Stimulated activated CD8-positive, alpha-beta memory T cell treated with anti-CD3 and anti-CD28 coated beads, Interleukin-4, amount 100 ng/mL, for 4 hours (primary cell): ENCODE measurements at places on chromosomes 1 and 21.

- DNase-seq = no peak
Observed at GRCh38 chr1:78501203-78501602, 10.4 kb downstream of the PTGFR start.

- no peak for DNase-seq
Observed at GRCh38 chr21:15298306-15298705, 233.5 kb upstream of the NRIP1 start.

DNA sequence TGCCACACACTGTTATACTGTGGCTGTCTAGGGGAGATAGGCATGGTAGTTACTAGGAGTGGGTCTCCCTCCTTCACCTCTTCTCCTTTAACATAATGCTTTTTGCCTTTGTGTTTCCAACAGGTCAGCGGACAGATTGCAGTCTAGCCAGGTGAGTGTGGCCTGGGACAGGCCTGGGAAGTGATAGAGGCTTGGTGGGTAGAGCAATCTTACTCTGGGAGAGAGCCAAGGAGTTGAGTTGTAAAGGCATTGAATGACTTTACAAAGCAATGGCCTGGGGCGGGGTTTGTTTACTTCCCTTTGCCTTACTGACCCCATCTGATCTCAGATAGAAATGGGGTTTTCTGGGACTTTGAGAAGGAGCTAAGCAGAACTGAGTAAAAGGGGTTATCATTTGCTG is 51.0 kb upstream of the IKBKE start:
- DNase-seq = no peak

DNA sequence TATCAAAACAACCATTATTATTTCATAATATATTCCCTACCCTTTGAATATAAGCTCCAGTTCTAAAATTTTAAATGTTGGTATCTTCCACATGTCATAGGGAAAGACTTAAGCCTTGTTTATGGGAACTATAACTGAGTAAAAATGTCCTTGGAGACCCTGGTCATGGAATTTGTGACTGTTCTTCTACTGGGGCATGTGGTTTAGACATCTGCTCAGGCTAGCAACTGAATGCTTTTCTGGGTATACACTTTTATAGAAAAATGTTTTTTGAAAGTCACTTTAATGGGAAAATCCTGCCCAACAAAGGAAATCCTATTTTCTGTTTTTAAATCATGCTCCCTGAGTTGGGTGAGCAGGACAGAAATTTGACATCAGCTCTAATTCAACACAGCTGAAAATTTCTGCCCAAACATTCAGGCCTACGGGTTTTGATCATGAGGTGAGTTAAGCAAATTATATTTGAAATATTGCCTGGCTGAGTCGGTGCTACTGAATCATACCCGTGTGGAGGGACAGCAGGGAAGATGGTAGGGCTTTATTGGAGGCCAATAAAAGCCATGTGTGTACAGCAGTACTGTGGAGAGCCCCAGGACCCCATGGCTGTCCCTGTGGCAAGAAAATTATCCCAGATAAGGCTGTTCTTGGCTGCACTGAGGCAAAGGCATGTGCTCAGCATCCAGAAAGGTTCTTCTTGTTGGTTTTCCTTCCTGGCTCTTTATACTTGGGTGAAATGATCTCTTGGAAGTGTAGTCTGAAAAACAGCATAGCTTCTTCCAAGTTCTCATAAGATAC is 391.8 kb downstream of the DISC1 start:
- no peak for DNase-seq

DNA sequence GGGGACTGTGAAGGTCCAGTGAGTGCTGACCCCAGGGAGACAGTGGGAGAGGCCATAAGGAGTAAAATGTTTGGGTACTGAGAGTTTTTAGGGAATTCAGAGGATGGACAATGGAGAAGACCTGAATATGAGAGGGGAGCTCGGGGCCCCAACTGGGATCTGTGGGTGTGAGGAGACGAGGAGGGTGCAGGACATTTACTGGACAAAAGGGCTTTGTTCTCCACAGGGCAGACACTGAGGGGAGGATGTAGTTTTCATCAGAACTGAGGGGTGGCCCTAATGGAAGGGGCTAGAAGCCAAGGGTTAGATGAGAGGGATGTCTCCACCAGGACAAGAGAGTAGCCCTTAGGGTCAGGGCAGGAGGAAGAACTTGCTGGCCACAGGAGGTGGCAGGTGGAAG is 30.0 kb downstream of the TMCC2 start:
- no peak for DNase-seq
